ENCODE measurements at places on chromosomes 13 and 19. TPM values are rescaled to one million over a fixed set of nuclear protein-coding genes. Genes with fewer than 3 reads are reported as not detected.
A peak's percentile ranks its signal among the peaks of the same experiment; 100 is the strongest.

GRCh38 chr13:50149214-50149613, 134.0 kb downstream of the KCNRG start:
- H3K4me1 ChIP-seq = no peaks in the 10 kb centered on the region
- no peaks in the 10 kb centered on the region for H3K27me3 ChIP-seq
- no peaks in the 10 kb centered on the region for H3K36me3 ChIP-seq
- no peak overlapping the region for H3K27ac ChIP-seq

- no peaks in the 10 kb centered on the region for H3K36me3 ChIP-seq
- no peaks in the 10 kb centered on the region for H3K27me3 ChIP-seq
- H3K4me1 ChIP-seq = no peaks in the 10 kb centered on the region
- H3K4me3 ChIP-seq = no peak overlapping the region
Observed at GRCh38 chr19:4059453-4059871, 7.2 kb downstream of the ZBTB7A start.

The KLF1 gene
- 0.39 TPM for total RNA-seq

- H3K4me3 ChIP-seq = no peak within 1 kb of the TSS
- H3K27ac ChIP-seq = no peak within 1 kb of the TSS
- no peaks in the 10 kb centered on the region for H3K36me3 ChIP-seq
- H3K27me3 ChIP-seq = no peaks in the 10 kb centered on the region
- no peaks in the 10 kb centered on the region for H3K4me1 ChIP-seq
- no peak for DNase-seq
Observed at GRCh38 chr13:70108356-70109105, at the start of gene KLHL1. Gene KLHL1, minus strand, starts transcription at chr13:70108452. Its CDS starts 753 bp downstream, at chr13:70107699.

GRCh38 chr19:51375504-51376221, 3.2 kb upstream of the NKG7 start:
- H3K27me3 ChIP-seq = no peaks in the 10 kb centered on the region
- no peak overlapping the region for H3K4me3 ChIP-seq
- no peak for DNase-seq
- no peaks in the 10 kb centered on the region for H3K36me3 ChIP-seq
- no peaks in the 10 kb centered on the region for H3K4me1 ChIP-seq

The FFAR1 gene
- total RNA-seq = not detected

DNA sequence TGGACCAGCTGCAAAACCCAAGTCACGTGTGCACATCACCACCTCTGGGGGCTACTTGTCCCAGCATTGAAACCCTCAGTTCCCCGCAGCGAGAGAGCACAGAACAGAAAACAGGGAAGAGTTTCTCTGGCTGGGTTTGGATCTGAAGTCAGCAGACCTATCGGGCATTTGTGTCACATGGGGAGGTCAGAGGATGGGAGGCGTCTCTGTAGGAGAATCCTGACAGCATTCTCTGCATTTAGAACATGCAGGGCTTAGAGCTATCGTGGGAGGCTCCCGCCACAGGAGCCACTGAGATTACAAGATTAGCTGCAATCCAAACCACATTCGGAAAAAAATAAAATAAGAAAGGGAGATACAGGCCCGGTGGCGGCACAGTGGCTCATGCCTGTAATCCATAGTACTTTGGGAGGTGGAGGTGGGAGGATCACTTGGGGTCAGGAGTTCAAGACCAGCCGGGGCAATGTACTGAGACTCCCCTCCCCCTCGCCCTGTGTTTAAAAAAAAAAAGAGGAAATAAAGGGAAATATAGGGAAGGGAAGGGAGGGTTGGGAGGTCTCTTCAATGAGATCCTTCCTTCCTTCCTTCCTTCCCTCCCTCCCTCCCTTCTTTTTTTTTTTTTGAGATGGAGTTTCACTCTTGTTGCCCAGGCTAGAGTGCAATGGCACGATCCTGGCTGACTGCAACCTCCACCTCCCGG, 2.9 kb upstream of the TLE6 start:
- no peak overlapping the region for H3K27ac ChIP-seq
- no peaks in the 10 kb centered on the region for H3K36me3 ChIP-seq
- DNase-seq = no peak
- H3K27me3 ChIP-seq = no peaks in the 10 kb centered on the region
- H3K4me3 ChIP-seq = no peak overlapping the region
- H3K4me1 ChIP-seq = no peaks in the 10 kb centered on the region

- no peak overlapping the region for H3K27ac ChIP-seq
- no peak for DNase-seq
- H3K27me3 ChIP-seq = no peaks in the 10 kb centered on the region
- no peaks in the 10 kb centered on the region for H3K36me3 ChIP-seq
- no peak overlapping the region for H3K4me3 ChIP-seq
Observed at GRCh38 chr13:22765547-22765946, 415.2 kb upstream of the SGCG start.

- H3K4me1 ChIP-seq = no peaks in the 10 kb centered on the region
- no peak overlapping the region for H3K4me3 ChIP-seq
- no peak overlapping the region for H3K27ac ChIP-seq
- no peaks in the 10 kb centered on the region for H3K36me3 ChIP-seq
- no peak for DNase-seq
- H3K27me3 ChIP-seq = no peaks in the 10 kb centered on the region
Observed at GRCh38 chr13:55302568-55302967, 1838.2 kb upstream of the PRR20A start.

- H3K4me3 ChIP-seq = no peak overlapping the region
- no peaks in the 10 kb centered on the region for H3K27me3 ChIP-seq
- no peak overlapping the region for H3K27ac ChIP-seq
- no peak for DNase-seq
- no peaks in the 10 kb centered on the region for H3K36me3 ChIP-seq
Observed at GRCh38 chr13:109389892-109390345, 396.5 kb downstream of the IRS2 start.

The HAUS5 gene
- total RNA-seq = 10.5 TPM

The ZNF573 gene
- total RNA-seq = 9.4 TPM

- no peak overlapping the region for H3K4me3 ChIP-seq
- DNase-seq = no peak
- H3K27ac ChIP-seq = no peak overlapping the region
- H3K27me3 ChIP-seq = no peaks in the 10 kb centered on the region
Observed at GRCh38 chr19:50269653-50270052, 59.5 kb downstream of the KCNC3 start.

GRCh38 chr13:110627351-110627750, 12.0 kb downstream of the NAXD start:
- no peak for DNase-seq
- H3K27ac ChIP-seq = no peak overlapping the region
- no peaks in the 10 kb centered on the region for H3K27me3 ChIP-seq
- no peaks in the 10 kb centered on the region for H3K36me3 ChIP-seq
- H3K4me3 ChIP-seq = no peak overlapping the region

The SYCN gene
- not detected for total RNA-seq

DNA sequence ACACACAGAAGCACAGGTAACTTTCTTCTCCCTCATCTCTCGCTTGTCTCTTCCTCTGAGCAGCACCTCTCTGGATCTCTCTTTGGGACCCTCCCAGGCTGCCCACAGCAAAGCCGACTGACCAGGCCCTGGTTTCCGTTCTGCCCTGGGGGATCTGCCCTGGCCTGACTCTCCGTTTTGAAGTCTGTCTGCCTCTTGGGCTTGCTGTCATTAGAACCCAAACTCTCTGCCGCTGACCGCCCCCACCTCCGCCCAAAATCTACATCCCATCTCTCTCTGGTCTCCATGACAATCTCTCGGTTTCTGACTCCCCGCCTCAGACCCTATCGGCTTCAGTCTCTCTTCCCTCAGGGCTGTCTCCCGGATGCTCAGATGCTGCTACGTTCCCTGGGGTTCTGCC, 6.9 kb downstream of the KCNC3 start:
- no peak for DNase-seq
- H3K27me3 ChIP-seq = no peaks in the 10 kb centered on the region
- H3K4me1 ChIP-seq = no peaks in the 10 kb centered on the region
- no peaks in the 10 kb centered on the region for H3K36me3 ChIP-seq
- no peak overlapping the region for H3K27ac ChIP-seq

The ZNF577 gene
- total RNA-seq = 12.5 TPM

GRCh38 chr19:36163813-36164212, 11.6 kb upstream of the COX7A1 start:
- no peak overlapping the region for H3K4me3 ChIP-seq
- peak; percentile 37 for DNase-seq
- no peaks in the 10 kb centered on the region for H3K27me3 ChIP-seq
- no peaks in the 10 kb centered on the region for H3K4me1 ChIP-seq
- H3K27ac ChIP-seq = no peak overlapping the region
- peaks cover 5% of the 10 kb centered on the region for H3K36me3 ChIP-seq

DNA sequence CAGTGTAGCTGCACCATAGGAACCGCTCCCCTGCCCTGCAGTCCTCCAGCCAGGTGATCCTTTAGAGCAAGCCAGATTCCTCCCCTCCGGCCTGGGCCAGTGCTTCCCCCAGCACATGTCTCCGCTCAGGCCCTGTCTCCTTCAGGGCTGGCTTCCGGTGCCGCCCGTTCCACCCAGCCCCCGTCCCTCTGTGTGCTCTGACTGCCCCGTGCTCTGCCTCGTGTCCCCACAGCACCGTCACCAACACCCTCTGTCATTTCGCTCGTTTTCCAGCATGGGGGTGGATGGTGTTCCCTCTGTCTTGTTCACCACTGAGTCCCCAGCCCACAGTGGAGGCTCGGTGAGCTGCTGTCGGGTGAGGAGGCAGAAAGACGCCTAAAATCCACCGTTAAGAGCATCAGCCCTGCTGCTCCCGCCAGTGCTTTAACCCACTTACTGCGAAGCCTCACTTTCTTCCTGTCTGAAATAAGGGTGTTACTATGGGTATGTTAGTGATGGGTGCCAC, 54.5 kb downstream of the TSSK6 start:
- H3K27ac ChIP-seq = peak overlapping the region; percentile 2
- DNase-seq = peak; percentile 87
- no peak overlapping the region for H3K4me3 ChIP-seq
- H3K36me3 ChIP-seq = peaks cover 3% of the 10 kb centered on the region
- no peaks in the 10 kb centered on the region for H3K27me3 ChIP-seq

DNA sequence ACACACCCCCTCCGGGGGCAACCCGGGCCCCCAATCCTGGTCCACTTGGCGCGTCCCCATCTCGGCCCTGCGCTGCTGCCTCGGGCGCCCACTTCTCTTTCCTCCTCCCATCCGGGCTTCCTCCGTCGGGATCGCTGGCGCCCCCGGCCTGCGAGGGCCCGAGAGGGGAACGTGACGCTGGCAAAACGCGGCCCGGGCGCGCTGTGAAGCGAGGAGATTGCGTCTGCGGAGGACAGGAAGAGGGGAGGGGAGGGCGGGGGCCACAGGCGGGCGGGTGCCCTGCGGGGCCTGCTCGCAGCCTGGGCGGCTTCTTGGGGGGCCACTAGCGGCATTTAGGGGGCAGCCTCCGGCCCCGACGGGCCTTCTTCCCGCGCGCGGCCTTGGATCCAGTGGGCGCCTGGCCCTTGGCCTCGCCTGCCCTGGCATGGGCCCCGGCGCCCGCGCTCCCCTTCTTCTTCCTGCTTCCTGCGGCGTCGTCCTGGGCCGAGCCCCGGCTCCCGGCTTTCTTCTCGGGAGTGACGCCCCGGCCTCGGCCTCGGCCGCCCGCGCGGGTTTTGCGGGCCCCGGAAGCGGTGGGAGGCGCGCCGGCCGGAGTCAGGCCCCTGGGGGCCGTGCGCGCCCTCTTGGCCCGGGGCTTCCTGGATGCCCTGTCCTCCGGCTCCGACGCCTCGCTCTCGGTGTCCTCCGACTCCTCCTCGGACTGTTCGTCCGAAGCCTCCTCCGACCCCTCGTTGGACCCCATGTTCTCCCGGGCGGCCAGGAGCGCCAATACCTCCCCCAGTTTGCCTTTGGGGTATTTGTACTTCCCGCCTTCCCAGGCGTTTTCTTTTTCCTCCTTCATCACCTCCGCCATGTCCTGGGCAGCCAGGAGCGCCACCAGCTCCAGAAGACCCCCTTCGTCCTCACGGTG, 2.2 kb downstream of the PNMA8B start:
- H3K4me3 ChIP-seq = no peak overlapping the region
- no peak overlapping the region for H3K27ac ChIP-seq
- no peaks in the 10 kb centered on the region for H3K4me1 ChIP-seq
- H3K36me3 ChIP-seq = no peaks in the 10 kb centered on the region
- DNase-seq = peak; percentile 70

- no peaks in the 10 kb centered on the region for H3K27me3 ChIP-seq
- no peak overlapping the region for H3K4me3 ChIP-seq
- no peak overlapping the region for H3K27ac ChIP-seq
- no peaks in the 10 kb centered on the region for H3K4me1 ChIP-seq
Observed at GRCh38 chr13:73304442-73304841, 245.6 kb downstream of the KLF5 start.

DNA sequence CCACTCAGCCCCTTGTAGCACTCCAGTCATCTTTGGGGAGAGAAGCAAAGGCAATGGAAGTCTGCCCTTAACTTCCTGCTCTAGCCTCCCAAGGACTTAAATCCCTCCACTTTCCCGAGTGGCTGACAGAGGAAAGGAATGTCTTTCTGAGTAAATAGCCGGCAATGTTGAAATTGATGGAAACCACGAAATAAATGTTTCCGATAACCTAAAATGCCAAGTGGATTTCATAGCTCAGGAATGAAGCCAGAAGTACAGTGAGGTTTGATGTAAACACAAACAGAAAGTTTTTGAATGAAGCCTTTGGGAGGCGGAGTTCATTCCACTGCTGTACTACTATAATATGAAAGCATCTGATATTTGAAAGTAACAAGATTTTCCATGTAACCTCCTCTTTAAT, 14.0 kb upstream of the TBC1D4 start:
- no peaks in the 10 kb centered on the region for H3K4me1 ChIP-seq
- H3K4me3 ChIP-seq = no peak overlapping the region
- DNase-seq = no peak
- no peaks in the 10 kb centered on the region for H3K36me3 ChIP-seq

DNA sequence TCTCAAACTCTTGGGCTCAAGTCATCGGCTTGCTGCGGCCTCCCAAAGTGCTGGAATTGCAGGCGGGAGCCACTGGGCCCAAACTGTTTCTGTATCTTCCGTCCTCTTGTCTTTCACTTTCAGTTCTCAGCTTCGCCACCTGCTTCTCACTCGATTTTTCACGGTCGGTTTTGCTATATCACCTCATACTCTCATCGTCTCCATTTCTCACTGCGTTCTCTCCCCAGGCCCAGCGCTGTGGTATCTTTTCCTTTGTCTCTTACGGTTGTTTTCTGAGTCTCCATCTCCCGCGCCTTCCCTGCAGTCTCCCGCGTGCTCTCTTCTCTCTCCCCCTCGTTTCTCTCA, 14.9 kb downstream of the SSC5D start:
- no peak for DNase-seq
- H3K27ac ChIP-seq = no peak overlapping the region
- no peaks in the 10 kb centered on the region for H3K36me3 ChIP-seq
- no peaks in the 10 kb centered on the region for H3K4me1 ChIP-seq

GRCh38 chr19:45070861-45071544, 5.3 kb downstream of the ZNF296 start:
- H3K4me1 ChIP-seq = no peaks in the 10 kb centered on the region
- no peak for DNase-seq
- no peak overlapping the region for H3K4me3 ChIP-seq
- peaks cover 9% of the 10 kb centered on the region for H3K36me3 ChIP-seq

DNA sequence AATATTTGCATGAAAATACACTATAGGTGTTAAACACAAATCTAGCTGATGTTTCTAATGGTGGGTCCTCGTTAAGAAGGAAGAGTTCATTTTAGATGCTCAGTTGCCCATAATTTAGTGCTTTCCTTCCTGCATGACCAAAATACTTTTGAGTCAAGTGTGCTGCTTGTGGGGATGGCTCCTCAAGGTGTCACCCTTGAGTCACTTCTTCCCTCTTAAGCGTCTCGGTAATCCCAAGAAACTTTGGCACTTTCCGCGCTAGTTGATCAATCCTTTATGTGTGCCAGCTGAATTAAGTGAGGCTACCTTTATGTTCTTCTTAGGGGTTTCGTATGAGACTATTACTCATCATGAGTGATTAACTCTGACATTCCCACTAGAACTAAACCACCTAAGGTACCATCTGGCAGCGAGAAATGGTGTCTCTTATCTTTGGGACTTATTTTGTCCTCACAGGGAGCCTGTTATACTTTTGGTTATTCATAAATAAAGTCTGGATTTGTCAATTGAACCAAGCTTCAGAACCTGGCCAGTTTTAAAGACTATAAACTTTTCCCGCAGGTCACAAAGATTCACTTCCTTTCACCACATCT, 106.8 kb downstream of the NHLRC3 start:
- peak; percentile 51 for DNase-seq
- H3K4me1 ChIP-seq = no peaks in the 10 kb centered on the region
- no peaks in the 10 kb centered on the region for H3K27me3 ChIP-seq
- H3K36me3 ChIP-seq = no peaks in the 10 kb centered on the region
- peak overlapping the region; percentile 31 for H3K4me3 ChIP-seq
